ENCODE measurements at places on chromosomes 1 and 21.

DNA sequence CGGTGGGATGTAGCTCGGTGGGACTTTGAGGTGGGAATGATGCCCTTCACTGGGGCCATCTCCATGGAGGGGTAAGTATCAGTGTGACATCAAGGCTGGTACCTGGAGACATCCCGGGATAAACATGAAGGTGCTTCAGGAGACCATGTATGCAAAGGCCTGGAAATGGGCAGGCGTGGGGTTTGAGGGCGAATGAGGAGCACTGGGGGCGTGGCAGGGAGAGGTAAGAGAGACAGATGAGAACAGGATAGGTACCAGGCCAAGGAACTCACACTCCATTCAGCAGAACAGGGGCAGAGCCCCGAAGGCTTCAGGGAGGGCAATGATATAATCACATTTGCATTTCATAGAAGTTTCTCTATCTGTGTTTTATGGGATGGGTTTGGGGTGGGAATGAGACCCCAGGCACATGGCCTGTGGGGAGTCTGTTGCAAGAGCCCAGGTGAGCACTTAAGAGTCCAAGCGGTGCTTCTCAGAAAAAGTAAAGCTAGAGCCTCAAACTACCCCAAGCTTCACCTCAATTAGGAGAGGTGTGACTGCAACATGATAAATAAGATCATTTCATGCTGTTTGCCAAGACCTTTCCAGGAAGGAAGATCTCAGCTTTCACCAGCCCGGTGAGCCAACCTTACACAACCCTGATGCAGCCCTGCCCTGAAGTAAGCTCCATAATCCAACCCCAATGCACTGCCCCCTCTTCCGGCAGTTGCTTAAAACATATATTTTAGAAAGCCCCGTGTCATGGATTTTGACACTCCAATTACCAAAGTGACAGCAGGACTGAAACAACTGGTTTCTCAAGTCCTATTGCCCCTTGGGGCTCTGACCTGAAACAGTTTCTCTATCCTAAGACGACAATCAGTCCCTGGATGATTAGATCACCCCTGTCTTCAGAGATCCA is 7.4 kb downstream of the S100A9 start:
- no peak for DNase-seq

DNA sequence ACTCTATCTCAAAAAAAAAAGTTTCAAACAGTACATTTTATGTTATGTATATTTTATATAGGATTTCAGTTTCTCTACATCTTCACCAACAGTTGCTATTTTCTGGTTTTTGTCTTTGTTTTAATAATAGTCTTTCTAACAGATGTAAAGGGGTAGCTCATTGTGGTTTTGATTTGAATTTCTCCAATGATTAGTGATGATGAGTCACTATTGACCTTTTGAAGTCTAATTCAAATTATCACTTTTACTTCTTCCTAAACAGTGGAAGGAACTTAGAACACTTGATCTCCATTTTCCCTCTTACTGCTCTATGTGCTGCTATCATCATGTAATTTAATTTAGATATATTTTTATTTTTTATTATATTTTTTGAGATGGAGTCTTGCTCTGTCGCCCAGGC is 31.7 kb upstream of the SHCBP1L start:
- DNase-seq: no peak

DNA sequence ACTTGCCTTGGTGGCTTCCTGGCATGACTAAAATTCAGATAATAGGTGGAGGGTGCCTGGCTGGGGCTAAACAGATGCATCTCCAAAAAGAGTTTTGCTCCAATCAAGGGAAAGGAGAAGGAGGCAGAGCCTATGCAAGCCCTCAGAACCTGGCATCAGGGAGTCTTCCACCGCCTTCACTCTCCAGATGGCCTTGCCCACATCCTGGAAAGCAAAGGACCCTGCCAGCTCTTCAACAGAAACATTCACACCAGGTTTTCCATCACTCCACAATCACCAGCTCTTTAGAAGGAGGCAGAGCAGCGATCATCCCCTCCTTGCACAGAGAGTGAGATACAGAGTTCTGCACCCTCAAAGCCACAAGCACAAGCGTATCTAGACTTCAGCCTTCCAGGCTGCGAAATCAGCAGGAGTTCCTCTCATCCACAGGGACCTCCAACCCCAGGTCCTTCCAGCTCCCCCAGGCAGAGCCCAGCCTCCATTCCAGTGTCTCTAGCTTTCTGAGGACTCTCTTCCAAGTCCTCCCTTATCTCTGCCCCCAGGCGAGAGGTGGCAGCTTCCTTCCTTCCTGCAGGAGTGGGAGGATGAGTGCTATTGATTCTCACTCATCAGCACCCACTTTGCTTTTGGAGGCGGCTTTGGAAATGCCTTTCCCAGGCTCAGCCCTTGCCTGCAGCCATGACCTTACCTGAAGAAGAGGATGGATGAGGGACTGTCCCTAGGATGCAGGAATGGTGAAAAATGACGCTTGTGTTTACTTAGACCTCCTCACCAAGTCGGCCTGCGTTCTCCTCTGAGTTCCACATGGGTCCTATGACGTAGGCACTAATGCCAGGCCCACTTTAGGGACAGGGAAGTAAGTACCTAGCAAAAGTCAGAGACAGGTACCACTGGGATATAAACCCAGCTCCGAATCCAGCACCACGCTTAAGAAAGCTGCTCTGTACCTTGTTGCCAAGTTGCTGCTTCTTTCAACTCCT is 75.4 kb downstream of the RIPK4 start:
- DNase-seq: no peak

- DNase-seq: no peak
Observed at GRCh38 chr1:53459321-53460175, at the start of gene DMRTB1. TSS of gene DMRTB1 (plus strand) at chr1:53459399. CDS start at chr1:53459454, 55 bp downstream.

- peak; percentile 91 for DNase-seq
Observed at GRCh38 chr21:34129039-34129891, 55.9 kb downstream of the MRPS6 start.

- DNase-seq: no peak
Observed at GRCh38 chr1:78683079-78683478, 33.4 kb downstream of the IFI44 start.

DNA sequence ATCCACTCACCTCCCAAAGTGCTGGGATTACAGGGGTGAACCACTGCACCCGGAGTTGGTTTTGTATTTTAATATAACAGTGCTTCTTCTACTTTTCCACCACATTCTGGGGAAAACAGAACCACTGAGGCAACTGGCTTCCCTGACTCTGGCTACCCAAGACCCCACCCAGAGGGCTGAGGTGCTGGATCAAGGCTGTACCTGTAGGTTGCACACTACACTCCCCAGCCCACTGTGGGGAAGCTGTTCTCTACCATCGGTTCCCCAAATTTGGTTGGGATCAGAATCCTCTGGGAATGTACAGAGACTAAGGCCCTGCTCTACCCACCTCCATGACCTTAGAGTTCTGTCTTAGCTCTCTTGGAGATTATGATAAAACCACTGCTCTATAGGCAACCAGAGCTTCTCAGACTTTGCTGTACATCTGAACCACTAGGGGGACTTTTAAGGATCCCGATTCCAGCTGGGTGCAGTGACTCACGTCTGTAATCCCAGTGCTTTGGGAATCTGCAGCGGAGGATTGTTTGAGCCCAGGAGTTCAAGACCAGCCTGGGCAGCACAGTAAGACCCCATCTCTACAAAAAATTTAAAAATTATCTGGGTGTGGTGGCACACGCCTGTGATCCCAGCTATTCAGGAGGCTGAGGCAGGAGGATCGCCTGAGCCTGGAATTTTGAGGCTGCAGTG is 51.6 kb downstream of the GNG4 start:
- DNase-seq: peak; percentile 33

DNA sequence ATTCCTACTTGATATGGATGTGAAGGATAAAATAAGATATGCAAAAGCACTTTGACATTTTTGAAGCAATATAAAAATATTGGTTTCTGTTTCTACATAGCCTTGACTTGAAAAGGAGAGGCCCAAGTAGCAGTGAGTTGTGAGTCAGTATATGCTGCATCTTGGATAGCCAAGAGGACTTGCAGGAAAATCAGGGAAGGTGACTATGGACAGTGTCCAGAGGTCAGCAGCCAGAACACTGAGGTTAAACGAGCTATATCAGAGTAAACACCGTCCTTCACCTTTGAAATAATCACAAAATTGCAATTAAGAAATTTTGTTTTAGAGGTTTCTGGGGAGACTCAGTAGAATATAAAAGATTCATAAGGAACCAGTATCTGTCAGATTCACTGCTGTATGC is 6.6 kb upstream of the AMPD1 start:
- DNase-seq: no peak

- no peak for DNase-seq
Observed at GRCh38 chr1:3803905-3804626, 7.8 kb upstream of the LRRC47 start.

- no peak for DNase-seq
Observed at GRCh38 chr21:38760017-38760761, 45.5 kb upstream of the ETS2 start.

GRCh38 chr1:244952280-244952933 is 88.1 kb upstream of the HNRNPU start:
- no peak for DNase-seq

DNA sequence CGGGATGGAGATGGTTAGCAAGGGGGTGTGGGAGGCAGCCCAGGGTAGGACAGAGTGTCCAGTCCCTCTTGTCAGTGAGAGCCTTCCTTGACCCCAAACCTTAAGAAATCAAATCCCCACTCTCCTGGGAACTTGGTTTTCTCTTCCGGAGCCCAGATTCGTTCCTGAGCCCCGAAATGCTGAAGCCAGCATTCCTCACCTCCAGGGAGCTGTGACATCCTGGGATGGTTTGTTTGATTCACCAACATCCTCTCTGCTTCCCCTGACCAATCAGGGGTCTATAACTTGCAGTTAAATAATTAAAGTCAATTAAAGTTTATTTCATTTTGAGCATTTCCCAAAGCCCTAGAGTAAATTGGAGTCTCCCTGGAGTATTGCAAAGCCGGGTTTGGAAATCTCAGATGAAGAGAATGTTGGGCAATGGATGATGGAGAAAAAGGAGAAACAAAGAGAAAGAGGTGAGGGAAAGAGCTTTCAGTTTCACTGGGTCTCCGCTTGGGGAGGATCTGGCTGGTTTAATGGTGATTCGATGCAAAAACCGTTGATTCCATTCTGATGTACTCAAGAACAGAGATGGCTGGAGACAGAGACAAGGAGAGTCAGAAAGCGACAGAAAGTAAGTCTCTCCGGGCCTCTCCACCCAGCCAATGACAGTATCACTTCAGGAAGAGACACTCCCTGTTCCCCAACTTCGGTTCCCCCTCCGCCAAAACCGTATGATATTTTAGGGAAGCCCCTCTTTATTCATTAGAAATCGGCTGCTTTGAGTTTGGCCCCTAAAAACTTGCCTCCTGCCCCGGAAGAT is 12.8 kb upstream of the ALX3 start:
- DNase-seq: no peak

- DNase-seq: peak; percentile 43
Observed at GRCh38 chr1:99662539-99663080, 16.7 kb downstream of the PALMD start.

DNA sequence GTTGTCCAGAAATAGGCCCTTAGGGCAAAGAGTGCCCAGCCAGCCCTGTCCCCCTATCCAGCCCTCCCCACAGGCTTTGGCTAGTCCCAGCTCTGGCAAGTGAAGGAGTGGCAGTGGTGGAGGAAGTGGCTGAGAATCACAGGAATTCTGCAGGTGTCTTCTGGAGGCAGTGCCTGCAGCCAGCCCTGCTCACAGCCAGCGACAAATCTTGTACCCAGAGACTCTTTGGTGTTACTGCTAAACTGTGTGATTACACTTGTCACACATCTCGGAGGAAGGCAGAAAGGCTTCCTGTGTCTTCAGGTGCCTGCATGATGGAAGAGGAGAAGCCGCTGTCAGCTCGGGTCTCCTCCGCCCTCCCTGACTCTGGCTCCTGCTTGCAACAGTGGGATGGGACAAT is 71.6 kb upstream of the GRIK3 start:
- DNase-seq: no peak

- DNase-seq: no peak
Observed at GRCh38 chr1:236938760-236939159, 65.5 kb downstream of the MT1HL1 start.

DNA sequence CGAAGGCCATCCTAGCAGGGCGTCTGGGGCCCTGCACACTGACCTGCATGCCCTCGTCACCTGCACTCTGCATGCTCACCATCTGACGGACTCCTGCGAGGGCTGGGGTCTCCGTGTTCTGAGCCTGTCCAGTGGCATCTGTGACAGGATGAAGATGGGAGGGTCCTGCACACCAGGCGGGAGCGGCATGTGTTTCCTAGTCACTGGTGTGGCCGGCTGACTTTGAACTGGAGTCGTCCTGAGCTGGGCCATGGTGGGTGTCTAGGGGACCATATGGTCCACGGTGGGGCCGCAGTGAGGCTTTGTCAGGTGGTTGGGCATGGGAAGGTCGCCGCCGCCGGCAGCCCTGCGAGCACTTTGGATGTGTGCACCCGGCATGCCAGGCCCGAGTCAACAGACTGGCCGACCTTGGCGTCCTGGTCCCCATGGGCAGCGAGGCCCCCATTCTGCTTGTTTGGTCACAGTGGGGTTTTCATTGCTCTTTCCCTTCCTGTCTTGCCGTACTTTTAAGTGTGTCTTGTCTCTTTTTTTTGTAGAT is 16.7 kb upstream of the DIP2A start:
- DNase-seq: no peak

DNA sequence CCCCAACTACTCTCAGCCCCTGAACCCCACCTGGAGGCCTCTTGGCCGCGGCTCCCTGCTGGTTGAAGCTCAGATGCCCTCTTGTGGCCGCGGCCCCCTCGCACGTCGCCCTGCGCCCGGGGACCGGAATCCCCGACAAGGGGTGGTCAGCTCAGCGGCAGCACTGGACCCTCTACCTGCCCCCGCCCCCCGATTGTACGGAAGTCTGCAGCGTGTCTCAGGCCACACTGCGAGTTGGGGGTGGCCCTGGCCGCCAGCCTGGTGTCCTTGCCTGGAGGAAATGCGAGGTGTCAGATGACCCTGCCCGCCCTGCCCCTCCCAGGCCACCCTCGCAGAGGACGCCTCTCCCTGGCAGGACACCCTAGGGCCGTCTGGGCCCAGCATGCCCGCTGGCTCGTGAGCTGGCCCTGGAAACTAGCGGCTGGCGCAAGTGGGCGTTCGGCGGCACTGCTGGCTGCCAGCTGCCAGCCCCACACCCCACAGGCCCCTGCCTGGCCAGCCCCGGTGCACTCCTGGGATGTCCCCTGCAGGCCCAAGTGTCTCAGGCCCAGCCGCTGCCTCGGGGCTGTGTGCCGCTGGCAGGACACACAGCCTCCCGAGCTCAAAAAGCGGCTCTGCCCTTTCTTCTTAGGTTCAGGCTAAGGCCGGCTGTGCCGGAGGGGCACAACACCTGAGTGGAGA is 60.8 kb downstream of the EDN2 start:
- no peak for DNase-seq

- DNase-seq: peak; percentile 51
Observed at GRCh38 chr1:170537798-170538503, 6.0 kb downstream of the GORAB start.
